ENCODE measurements at places on chromosomes 12 and 14.

DNA sequence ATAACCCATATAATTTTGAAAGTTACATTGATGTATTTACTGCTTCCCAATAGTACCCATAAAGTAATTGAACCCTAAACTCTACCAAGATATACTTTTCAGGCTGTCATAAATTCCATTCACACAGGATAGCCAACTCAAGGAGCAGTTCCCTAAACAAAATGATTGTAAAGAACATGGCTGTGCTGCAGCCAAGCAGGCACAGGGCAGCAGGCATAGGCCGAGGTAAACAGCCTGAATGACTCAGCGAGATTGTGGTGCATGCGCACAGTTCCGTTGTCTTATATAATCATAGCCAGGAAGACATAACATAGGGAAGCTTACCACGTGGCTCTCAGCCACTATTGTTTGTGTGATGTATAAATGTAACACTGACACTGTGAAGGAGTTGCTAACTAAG lies 344.9 kb downstream of the FSCB start:
- DNase-seq = no peak
- no peak overlapping the region for H3K27ac ChIP-seq
- H3K4me1 ChIP-seq = peaks cover 4% of the 10 kb centered on the region
- H3K4me3 ChIP-seq = no peak overlapping the region
- no peaks in the 10 kb centered on the region for H3K27me3 ChIP-seq
- no peaks in the 10 kb centered on the region for H3K36me3 ChIP-seq

DNA sequence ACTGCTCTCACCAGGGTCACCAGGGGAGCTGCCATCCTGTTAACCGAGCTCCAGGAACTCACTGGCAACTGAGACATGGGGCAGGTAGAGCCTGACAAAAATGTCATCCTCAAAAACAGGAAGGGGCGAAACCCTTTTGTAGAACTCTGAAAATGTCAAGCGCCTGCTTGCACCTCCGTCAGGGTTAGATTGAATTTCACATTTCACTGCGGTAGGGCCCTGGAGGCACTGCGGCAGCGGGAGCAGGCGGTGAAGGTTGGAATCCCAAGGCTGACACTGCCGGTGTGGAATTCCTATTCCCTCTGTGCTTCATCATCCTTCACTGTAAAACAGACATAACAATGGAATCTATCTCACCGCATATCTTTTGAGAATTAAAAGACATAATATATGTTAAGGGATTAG lies 142.8 kb upstream of the TMCC3 start:
- no peaks in the 10 kb centered on the region for H3K36me3 ChIP-seq
- no peak overlapping the region for H3K27ac ChIP-seq
- 0 out of 2 replicates have a peak, but pooled peaks cover 2% of the 10 kb centered on the region for H3K27me3 ChIP-seq

GRCh38 chr12:71460850-71461609 lies 21.4 kb downstream of the LGR5 start:
- H3K27me3 ChIP-seq = peaks cover 2% of the 10 kb centered on the region
- H3K36me3 ChIP-seq = no peaks in the 10 kb centered on the region
- DNase-seq = no peak
- no peak overlapping the region for H3K4me3 ChIP-seq
- no peak overlapping the region for H3K27ac ChIP-seq

GRCh38 chr12:68356060-68356695 lies 24.0 kb upstream of the MDM1 start:
- H3K36me3 ChIP-seq = no peaks in the 10 kb centered on the region
- no peak overlapping the region for H3K4me3 ChIP-seq
- H3K4me1 ChIP-seq = peaks cover 27% of the 10 kb centered on the region
- no peak for DNase-seq

GRCh38 chr12:51323966-51324895 lies at the start of gene BIN2:
TSS of gene BIN2 (minus strand) at chr12:51324174. CDS start at chr12:51324102, 72 bp downstream.
- DNase-seq = no peak
- H3K27ac ChIP-seq = no peak within 1 kb of the TSS
- H3K27me3 ChIP-seq = no peaks in the 10 kb centered on the region
- H3K4me3 ChIP-seq = no peak within 1 kb of the TSS
- H3K4me1 ChIP-seq = no peaks in the 10 kb centered on the region

DNA sequence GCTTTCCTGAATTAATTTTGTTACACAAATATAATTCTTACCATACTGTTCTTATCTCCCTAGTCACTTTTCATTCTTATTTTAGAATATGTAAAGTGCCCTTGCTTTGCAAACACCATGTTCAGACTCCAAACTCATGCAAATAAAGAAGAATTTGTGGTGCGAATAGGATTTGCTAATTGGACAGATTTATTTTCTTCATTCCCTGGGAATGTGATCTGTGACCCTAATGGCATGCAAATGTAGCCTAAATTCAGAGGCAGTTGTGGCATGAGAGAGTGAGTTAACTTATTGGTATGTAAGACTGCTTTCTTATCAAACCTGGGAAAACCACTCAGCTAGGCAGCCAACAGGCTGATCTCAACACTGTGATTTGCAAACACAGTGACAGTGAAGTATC lies 10.0 kb downstream of the CAPZA3 start:
- no peak overlapping the region for H3K4me3 ChIP-seq
- H3K4me1 ChIP-seq = no peaks in the 10 kb centered on the region
- no peaks in the 10 kb centered on the region for H3K27me3 ChIP-seq
- no peak overlapping the region for H3K27ac ChIP-seq
- no peaks in the 10 kb centered on the region for H3K36me3 ChIP-seq

DNA sequence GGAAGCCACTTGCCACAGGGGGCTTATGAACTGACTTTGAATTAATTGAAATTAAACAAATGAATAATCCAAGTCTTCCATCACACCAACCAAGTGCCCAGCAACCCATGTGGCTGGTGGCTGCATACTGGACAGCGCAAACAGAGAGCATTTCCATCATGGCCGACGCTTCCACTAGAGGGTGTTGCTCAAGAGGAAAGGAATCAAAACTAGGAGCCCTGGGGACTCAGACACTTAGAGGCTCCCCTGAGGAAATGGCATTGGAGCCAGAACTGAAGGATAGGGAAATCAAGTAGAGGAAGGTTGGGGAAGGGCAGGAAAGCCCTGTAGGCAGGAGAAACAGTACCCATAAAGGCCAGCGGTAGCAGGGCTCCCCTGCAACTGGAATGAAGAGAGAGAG lies 50.6 kb upstream of the NUAK1 start:
- no peaks in the 10 kb centered on the region for H3K36me3 ChIP-seq
- H3K4me3 ChIP-seq = no peak overlapping the region
- no peaks in the 10 kb centered on the region for H3K4me1 ChIP-seq
- DNase-seq = no peak
- H3K27me3 ChIP-seq = peaks cover 5% of the 10 kb centered on the region
- no peak overlapping the region for H3K27ac ChIP-seq

DNA sequence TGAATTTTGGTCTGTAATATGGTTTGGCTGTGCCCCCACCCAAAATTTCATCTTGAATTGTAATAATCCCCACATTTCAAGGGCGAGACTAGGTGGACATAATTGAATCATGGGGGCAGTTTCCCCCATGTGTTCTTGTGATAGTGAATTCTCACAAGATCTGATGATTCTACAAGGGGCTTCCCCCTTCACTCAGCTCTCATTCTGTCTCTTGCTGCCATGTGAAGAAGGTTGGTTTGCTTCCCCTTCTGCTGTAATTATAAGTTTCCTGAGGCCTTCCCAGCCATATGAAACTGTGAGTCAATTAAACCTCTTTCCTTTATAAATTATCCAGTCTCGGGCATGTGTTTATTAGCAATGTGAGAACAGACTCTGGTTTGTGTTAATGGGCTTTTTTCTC lies 5.9 kb downstream of the LRRC9 start:
- no peaks in the 10 kb centered on the region for H3K36me3 ChIP-seq
- H3K27ac ChIP-seq = no peak overlapping the region

DNA sequence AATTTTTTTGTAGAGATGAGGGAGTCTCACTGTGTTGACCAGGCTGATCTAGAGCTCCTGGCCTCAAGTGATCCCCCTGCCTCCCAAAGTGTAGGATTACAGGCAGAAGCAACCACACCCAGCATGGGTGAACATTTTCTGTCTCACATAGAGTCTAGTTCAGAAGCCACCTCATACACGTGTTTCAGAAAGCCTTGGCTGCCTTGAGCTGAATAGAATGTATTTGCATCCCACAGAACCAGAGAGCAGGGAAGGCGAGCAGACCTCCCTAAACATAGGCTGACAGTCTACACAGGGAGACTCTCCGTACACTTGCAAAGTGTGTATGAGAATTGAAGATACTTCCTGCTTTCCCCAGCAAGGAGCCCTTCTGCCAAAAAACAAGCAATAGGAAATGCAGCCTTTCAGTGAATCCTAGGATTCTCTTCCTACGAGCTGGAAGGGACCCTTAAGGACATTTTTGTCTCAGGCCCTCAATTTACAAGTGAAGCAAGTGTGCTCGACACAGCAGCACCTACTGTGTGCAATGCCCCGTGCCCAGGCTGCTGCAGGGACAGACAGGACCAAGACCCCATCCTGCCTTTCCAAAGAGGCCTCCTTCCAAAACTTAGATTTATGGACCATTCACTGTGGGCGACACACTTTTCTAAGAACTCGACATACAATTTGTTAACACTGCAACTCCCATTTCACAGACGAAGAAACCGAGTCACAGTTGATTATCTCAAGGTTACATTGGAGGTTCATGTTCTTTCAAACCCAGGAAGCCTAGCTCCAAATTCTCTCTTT lies 11.2 kb downstream of the NUAK1 start:
- no peak overlapping the region for H3K4me3 ChIP-seq
- no peaks in the 10 kb centered on the region for H3K27me3 ChIP-seq
- DNase-seq = no peak
- peak overlapping the region; percentile 96 for H3K27ac ChIP-seq
- peaks cover 94% of the 10 kb centered on the region for H3K4me1 ChIP-seq

GRCh38 chr12:107436836-107437235 lies 248.8 kb upstream of the PWP1 start:
- H3K36me3 ChIP-seq = no peaks in the 10 kb centered on the region
- H3K4me1 ChIP-seq = no peaks in the 10 kb centered on the region
- no peaks in the 10 kb centered on the region for H3K27me3 ChIP-seq
- no peak overlapping the region for H3K4me3 ChIP-seq
- no peak for DNase-seq

DNA sequence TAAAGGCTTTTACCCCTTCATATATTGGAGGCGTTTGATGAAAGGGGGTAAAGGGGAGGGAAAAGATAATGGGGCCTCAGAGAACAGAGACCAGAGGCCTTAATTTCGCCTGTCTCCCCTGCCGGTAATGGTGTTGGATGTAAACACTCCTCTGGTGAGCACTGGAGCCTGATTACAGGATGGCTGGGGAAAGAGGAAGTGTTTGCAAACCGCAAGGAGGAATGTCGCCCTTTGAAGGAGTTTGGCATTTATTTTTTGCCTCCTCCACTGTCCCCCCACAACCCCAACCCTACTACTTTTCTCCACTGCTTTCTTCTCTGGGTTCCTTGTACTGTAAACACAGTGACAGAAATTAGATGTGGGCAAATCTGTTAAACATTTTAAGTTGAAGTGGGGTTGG lies 211.9 kb upstream of the TBX3 start:
- H3K36me3 ChIP-seq = no peaks in the 10 kb centered on the region
- H3K4me1 ChIP-seq = no peaks in the 10 kb centered on the region
- no peaks in the 10 kb centered on the region for H3K27me3 ChIP-seq
- H3K4me3 ChIP-seq = no peak overlapping the region
- DNase-seq = no peak

GRCh38 chr14:31037709-31038221 lies 11.6 kb upstream of the STRN3 start:
- no peak overlapping the region for H3K27ac ChIP-seq
- no peak overlapping the region for H3K4me3 ChIP-seq
- no peaks in the 10 kb centered on the region for H3K27me3 ChIP-seq
- H3K36me3 ChIP-seq = no peaks in the 10 kb centered on the region
- no peak for DNase-seq

GRCh38 chr12:14373217-14373616 lies 7.7 kb downstream of the ATF7IP start:
- no peak overlapping the region for H3K4me3 ChIP-seq
- no peak for DNase-seq
- H3K27ac ChIP-seq = peak overlapping the region; percentile 61
- H3K4me1 ChIP-seq = peaks cover 7% of the 10 kb centered on the region
- no peaks in the 10 kb centered on the region for H3K27me3 ChIP-seq
- no peaks in the 10 kb centered on the region for H3K36me3 ChIP-seq
